ENCODE measurements at places on chromosomes 5 and 9. TPM values are rescaled to one million over a fixed set of nuclear protein-coding genes. Genes with fewer than 3 reads are reported as not detected.

Gene PTPN3
- total RNA-seq: 6.3 TPM

Gene EIF4E1B
- total RNA-seq: not detected

Gene GRXCR2
- total RNA-seq: not detected

Gene PCDHA5
- 0.10 TPM for total RNA-seq

Gene UIMC1
- total RNA-seq: 39.1 TPM

Gene POU4F3
- total RNA-seq: not detected

Gene CTNND2
- total RNA-seq: 1.8 TPM

DNA sequence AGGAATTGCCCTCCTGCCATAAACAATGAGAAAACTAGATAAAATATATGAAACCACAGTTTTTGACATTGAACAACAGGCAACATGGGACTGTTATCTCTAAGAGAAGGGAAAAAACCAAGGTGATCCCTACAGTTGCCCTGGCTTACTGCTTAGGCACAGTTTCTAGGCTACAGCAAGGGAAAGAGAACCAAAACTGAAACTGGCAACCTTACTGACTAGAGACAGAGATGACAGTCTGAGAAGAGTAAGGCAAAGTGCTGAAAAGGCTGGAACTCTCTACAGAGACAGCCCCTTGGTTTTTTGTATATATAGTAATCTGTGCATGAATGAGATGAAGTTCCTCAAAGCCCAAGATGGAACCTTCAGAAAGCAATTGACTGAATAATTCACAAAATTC lies 36.2 kb upstream of the REEP2 start:
- DNase-seq: no peak

GRCh38 chr9:130531670-130532069 lies 47.7 kb upstream of the FUBP3 start:
- DNase-seq: no peak

DNA sequence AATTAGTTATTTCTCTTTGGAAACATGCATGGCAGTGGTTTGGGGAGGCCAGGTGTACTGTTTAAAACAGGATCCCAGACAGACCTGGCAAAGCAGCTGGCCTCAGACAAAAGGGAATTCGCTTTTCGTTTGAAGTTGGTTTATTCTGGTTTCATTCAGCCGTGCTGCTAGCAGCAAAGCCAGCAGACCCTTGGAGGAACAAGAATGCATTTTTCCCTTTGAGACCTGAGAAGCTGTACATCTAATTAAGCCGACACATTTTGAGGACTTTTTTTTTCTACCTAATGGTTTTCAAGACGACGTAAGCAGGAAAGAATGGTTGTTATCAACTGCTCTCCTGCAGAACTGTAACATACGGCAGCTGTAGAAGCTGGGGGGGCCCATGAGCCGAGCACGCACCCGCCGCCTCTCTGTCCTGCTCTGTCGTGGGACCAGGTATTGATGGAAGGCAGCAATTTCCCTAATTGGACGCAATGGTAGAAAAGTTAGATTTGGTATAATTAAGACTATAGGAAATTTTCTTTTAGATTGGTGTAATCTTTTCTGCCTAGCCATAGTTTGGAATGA lies 13.6 kb downstream of the PLEKHG4B start:
- DNase-seq: no peak

DNA sequence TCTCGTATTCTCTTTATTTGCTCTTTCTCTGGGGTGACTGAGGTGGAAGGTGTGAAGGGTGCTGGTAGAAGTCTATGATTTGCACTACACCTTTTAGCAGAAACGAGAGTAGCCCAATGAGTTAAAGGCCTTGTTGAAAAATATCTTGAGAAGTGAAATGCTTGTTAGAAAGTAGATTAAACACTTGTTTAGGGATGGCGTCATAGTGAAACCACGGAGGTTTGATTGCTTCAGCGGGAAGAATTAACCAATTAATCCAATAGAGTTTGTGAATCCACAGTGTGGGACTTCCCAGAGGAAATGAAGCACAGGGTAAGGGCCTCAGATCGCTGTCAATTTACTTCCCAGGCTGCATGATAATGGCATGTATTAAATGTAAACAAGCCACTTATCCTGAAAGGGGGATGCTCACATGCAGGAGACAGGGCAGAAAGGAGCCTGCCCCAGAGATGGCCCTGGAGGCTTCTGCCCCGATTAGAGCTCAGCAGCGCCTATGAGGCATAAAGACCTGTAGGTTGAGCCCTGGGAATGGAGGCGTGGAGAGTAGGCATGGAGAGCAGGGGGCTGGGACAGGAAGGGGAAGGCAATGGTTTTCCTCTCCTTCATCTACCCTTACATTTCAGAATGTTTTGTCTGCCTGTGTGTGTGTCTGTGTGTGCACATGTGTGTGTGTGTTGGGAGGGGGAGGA lies 1.5 kb downstream of the FAM170A start:
- DNase-seq: no peak

GRCh38 chr9:110769667-110770066 lies 101.1 kb downstream of the MUSK start:
- DNase-seq: no peak

- DNase-seq: no peak
Observed at GRCh38 chr9:109313351-109313750, 7.5 kb downstream of the EPB41L4B start.

DNA sequence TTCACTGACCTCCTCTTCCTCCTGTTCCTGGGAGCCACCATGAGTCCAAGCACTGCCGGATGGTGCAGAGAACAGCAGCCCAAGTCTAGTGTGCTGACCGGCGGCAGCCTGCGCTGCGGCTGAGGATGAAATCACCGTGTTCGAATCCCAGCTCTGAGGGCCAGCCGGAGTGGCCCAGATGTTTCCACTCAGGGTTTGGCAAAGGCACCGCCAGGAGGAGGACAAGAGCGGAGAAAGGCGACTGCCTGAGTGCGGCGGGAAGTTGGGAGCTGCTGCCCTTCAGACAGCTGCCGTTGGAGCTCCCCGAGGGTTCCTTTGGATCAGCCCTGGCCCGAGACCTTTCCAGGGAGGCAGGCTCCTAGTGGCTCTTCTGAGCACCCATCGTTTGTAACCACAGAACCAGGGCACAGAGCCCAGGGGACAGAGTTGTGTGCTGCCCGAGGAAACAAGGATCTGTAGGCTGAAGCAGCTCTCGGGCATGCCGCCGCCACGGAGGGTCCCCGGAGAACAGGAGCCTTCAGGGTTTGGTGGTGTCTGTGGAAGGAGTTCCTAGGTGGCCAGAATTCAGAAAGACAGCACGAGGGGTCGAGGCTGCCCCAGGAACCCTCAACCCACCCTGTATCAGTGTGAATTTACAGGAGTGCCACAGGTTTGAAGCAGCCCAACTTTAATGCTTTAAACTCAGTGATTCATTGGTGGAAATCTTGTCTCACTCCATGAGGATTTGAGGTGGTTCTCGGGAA lies 115.6 kb upstream of the COL5A1 start:
- peak; percentile 89 for DNase-seq

GRCh38 chr5:12526113-12526512 lies 621.9 kb upstream of the CTNND2 start:
- no peak for DNase-seq

GRCh38 chr5:123181394-123181801 lies 92.4 kb downstream of the PRDM6 start:
- DNase-seq: no peak

GRCh38 chr5:180785121-180785781 lies 17.4 kb downstream of the MGAT1 start:
- no peak for DNase-seq

All from mesenteric fat pad (tissue), 1 donor.